ENCODE measurements at places on chromosomes 13 and 19. TPM values are rescaled to one million over a fixed set of nuclear protein-coding genes. Genes with fewer than 3 reads are reported as not detected.

GRCh38 chr19:35596366-35596999, 10.5 kb downstream of the PMIS2 start:
- no peak for DNase-seq

ZNF100 gene
- polyA plus RNA-seq = 4.0 TPM

DNA sequence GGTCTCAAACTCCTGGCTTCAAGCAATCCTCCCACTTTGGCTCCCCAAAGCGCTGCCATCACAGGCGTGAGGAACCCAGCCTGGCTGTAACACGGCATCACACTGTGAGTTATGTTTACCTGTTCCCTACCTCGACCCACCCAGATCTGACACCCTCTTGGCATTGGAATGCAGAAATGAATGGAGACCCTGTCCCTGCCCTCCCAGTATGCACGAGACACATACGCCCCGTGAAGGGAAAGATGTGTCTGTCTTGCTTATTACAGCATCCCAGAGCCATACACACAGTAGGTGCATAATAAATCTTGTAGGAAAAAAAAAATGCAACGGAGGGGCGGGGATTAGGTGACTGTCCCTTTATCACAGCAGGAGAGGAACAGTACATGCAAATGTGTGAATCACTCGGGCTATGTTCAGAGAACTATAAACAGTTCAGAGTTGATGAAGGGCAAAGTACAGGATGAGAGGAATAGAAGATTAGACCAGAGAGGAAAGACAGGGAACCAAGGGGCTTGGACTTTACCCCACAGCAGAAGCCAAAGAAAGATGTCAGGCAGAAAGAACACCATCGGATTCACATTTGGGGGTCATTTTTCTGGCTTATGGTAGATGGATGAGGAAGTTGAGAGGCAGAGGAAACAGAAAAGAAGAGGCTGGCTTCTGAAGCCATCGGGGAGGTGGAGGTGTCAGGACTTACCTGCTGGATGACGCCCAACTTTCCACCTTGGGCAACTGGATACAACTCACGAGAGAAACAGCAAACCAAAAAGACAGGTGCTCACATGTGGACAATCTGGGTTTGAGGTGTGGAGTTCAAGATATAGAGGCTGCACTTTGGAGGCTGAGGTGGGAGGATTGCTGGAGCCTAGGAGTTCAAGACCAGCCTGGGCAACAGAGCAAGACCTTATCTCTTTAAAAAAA, 94.3 kb downstream of the INSR start:
- DNase-seq = no peak

ZNF837 gene
- 1.6 TPM for polyA plus RNA-seq

DNA sequence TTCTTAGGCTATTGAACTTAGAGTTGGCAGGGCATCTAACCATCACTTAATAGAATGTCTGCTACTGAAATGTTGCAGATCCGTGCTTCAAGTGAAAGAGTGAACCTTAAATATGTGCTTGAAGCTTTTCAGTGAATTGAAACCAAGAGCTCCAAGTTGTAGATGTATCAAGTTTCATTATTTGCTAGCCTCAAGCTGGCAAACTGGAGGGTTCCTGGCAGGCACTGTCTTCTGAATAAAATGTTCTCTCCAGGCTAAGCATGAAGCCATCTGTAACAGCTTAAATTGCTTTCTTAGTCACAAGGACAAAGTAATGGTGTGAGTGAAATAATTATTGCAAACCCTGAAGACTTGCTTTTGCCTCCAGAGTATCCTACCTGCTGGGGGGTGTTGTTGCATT, 415.0 kb upstream of the SPRY2 start:
- no peak for DNase-seq

DNA sequence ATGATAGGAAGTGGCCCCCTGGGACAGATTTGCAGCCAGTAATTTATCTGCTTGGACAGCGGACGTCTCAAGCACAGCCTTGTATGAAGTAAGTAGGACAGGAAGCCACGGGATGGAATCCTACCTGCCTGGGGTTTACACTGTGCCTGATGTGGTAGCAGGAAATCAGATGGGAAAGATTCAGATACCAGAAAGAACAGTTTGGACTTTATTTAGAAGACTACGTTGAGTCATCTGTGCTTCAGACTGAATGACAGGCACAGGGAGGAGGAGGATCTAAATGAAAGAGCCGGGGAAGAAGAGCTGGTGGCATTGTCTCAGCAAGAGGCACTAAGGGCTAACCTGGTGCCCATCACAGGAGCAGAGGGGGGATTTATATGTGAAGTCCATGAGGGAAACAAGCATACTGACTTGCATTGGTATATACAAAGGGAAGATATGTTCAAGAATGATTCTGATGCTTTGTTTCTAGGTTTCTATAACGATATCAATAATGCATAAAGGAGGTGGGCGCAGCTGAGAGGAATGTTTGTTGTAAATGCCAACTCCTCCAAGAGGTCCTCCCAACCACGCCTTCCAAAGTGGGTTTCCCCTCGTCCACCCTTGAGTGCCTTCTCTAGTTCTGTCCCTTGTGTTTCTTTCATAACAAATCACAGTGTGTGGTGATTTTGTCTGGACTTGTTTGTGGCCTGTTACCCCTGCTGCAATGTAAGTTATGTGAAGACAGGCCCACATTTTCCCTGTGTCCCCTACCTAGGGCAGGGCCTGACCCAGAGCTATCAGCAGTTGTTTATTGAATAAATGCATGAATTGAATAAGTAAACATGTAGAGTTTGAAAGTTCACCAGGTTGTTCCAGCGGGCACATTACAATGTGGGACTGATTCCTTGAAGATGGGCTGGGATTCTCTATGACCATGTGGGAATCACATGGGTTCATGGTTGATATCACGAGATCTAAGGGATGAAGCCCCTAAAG, 328.4 kb downstream of the SLC7A1 start:
- no peak for DNase-seq

NXNL1 gene
- not detected for polyA plus RNA-seq

DNA sequence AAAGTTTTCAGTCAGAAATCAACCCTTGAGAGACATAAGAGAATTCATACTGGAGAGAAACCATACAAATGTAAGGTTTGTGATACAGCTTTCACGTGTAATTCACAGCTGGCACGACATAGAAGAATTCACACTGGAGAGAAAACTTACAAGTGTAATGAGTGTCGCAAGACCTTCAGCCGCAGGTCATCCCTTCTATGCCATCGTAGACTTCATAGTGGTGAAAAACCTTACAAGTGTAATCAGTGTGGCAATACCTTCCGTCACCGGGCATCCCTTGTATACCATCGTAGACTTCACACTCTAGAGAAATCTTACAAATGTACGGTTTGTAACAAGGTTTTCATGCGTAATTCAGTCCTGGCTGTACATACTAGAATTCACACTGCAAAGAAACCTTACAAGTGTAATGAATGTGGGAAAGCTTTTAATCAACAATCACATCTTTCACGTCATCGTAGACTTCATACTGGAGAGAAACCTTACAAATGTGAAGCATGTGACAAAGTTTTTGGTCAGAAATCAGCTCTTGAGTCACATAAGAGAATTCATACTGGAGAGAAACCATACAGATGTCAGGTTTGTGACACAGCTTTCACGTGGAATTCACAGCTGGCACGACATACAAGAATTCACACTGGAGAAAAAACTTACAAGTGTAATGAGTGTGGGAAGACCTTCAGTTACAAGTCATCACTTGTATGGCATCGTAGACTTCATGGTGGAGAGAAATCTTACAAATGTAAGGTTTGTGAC, 15.7 kb upstream of the ZNF701 start:
- no peak for DNase-seq
